ENCODE measurements at places on chromosomes 4 and X.

- no peak for DNase-seq
Observed at GRCh38 chrX:12249997-12250396, 111.7 kb downstream of the FRMPD4 start.

DNA sequence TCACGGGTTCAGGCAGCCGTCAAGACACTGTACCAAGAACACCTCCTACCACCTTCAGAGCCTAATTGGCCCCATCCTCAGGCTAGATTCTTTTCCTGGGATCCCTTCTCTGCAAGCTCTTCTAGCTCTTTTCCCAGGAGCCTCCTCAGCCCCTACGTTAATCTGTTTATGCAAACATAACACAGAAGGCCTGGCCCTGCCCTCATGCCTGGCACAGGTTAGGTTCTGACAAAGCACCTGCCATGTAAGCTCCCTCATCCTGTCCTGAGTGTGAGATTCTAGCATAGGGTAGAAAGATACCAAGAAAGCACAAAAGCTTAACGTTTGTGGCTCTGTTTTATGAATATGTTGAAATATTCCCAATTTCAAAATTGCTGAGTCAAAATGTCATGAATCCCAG is 93.6 kb downstream of the IRF2 start:
- DNase-seq, result no peak

- no peak for DNase-seq
Observed at GRCh38 chrX:1500701-1501624, 36.0 kb downstream of the P2RY8 start.

GRCh38 chr4:143641361-143641760 is 59.1 kb downstream of the FREM3 start:
- peak; percentile 29 for DNase-seq

DNA sequence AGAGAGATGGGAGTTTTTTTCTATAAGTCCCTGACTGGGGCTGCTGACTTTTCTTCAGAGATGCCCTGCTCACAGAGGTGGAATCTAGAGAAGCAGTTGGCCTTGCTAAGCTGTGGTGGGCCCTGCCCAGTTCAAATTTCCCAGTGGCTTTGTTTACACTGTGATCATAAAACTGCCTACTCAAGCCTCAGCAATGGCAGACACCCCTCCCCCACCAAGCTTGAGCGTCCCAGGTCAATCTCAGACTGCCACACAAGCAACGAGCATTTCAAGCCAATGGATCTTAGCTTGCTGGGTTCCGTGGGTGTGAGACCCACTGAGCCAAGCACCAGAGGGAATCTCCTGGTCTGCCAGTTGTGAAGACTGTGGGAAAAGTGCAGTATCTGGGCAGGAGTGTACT is 199.8 kb upstream of the WDFY3 start:
- no peak for DNase-seq

GRCh38 chr4:58209551-58209950 is 1099.4 kb upstream of the IGFBP7 start:
- no peak for DNase-seq

DNA sequence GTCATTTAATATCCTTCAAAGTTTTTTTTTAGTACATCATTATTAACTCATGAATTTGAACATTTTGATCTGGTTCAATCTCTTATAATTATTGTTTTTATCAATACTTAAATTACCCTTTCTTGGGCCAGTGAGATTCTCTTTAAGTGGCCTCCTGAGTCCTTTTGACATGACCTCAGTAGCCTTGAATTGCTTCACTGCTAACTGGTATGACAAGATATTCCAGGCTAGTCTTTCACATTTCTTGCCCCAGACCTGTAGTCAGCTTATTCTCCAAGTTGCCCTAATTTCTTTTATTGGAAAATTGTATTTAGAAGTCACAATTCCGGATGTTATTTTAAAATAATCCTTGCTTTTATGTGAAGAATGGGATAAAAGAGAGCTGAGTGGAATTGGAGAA is 35.4 kb upstream of the FBXW7 start:
- no peak for DNase-seq

DNA sequence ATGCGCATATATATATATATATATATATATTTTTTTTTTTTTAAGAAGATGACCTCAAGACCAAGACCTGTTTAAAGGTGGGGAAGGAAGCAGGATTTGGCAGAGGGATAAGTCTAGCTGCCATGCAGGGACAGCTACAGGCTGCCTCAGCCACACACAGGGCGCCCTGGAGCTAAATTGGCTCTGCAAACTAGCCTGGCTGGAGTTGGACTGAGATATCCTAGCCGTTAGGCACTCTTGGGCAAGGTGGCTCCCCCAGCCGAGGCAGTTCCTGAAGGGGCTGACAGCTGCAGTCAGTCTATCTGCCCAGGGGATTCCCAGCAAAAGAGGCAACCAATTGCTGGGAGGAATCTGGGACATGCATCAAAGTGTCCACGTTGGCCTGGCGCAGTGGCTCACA is 21.9 kb downstream of the TRIML1 start:
- DNase-seq, result no peak

DNA sequence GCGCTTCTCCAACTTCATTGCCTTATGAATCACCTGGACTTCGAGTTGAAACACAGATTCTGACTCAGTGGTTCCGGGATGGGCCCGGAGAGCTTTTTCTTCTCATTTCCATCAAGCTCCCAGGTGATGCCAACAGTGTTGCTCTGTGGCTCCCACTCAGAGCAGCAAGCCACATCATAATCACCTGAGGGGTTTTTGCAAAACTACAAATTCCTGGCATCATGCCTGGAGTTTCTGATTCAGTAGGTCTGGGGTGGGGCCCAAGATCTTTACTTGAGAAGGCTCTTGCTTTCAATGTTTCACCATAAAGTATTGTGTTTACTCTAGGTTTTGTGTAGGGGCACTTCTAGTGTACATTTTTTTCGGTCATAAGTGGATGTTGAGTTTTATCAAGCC is 7.0 kb downstream of the MTM1 start:
- DNase-seq, result peak; percentile 45

- peak; percentile 46 for DNase-seq
Observed at GRCh38 chr4:21948347-21949072, at the start of gene KCNIP4. Gene KCNIP4 (minus strand): TSS chr4:21948772.

GRCh38 chrX:49627086-49627777 is 28.4 kb downstream of the GAGE1 start:
- no peak for DNase-seq

DNA sequence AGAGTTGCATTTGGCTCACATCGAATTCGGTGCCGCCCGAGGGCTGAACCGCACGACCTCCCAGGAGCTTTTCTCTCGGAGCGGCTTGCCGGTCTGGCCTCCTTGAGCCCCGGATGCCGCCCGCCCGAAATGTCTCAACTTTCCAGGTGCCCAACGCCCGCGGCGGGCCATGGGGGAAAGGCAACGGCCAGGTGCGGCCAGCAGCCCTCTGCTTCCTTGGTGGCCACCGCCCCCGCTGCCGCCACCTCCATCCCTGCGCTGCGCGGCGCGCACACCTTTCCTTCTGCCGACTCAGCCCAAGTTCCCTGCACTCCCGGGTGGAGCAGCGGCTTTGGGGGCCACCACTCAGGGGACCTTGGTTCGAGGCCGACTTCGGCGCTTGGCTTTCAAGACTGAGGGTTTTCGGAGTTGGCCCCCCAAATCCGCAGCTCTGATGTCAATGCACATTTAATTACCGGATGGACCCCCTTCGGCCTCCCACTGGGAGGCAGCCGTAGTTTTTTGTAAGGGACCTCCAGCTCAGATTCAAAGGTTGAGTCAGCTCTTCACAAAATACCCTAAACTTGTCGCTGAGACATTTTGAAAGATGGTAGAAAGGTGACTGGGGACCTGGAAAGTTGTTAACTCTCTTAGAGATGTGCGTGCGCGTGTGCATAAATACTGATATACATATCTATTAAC is 1.1 kb downstream of the AFF2 start:
- DNase-seq, result no peak

DNA sequence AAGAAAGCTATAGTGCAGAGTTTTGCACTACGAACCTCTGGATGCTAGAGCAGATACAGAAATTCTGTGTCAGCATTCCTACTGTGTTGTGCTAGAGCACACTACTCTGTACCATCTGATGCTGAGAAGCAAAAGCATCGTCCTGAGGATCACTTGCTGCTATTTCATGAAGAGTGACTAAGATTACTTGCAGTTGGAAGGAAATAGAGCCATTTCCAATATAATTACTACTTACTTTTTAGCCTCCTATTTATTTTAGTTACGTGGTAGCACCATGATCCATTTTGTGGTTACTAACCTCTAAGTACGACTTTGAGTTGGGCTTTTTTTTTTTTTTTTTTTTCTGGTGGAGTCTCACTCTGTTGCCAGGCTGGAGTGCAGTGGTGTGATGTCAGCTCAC is 226.7 kb downstream of the PALLD start:
- DNase-seq, result no peak

- no peak for DNase-seq
Observed at GRCh38 chr4:123750044-123750443, 353.4 kb downstream of the SPRY1 start.

GRCh38 chr4:101018836-101019235 is 328.5 kb downstream of the PPP3CA start:
- DNase-seq, result no peak

- DNase-seq, result no peak
Observed at GRCh38 chr4:154313004-154313585, 178.5 kb downstream of the DCHS2 start.

GRCh38 chrX:44785652-44786051 is 58.2 kb upstream of the DUSP21 start:
- DNase-seq, result peak; percentile 90

DNA sequence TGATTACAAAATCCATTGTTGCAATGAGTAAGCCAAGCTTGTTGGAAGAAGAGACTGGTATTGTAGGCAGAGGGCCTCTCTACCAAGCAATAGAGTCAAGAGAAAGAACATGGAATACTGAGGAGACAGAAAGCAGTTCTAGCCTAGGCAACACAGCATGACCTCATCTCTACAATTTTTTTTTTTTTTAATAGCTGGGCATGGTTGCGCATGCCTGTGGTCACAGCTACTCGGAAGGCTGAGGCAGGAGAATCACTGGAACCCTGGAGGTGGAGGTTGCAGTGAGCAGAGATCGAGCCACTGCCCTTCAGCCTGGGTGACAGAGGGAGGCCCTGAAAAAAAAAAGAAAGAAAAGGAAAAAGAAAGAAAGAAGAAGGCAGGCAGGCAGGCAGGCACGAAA is 11.7 kb upstream of the ZBTB33 start:
- no peak for DNase-seq

- no peak for DNase-seq
Observed at GRCh38 chr4:26362745-26363439, 42.1 kb downstream of the RBPJ start.

- no peak for DNase-seq
Observed at GRCh38 chr4:5878359-5878758, 14.5 kb downstream of the CRMP1 start.

DNA sequence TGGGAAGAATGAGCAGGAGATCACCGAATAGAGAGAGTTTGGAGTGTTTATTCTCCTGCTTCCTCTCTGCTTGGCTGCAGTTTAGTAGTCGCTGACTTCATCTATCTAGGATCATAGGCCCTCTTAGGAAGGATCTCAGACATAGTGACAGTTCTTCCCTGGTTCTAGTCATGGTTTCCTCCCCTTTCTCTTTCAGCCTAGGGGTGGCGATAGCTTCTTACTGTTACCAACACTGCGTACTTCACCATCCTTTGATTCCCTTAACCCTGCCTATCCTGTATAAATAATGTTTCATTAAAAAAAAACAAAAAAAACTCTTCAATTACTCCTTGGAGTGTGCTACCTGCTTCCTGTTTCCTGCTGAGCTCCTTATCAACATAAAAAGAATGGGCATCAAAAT is 103.8 kb downstream of the DDX53 start:
- DNase-seq, result no peak

GRCh38 chr4:138645289-138645688 is 370.3 kb upstream of the NOCT start:
- DNase-seq, result peak; percentile 19

Data from fibroblast of lung (primary cell).